ENCODE measurements at places on chromosomes 5 and 9. TPM values are rescaled to one million over a fixed set of nuclear protein-coding genes. Genes with fewer than 3 reads are reported as not detected.
A peak's percentile ranks its signal among the peaks of the same experiment; 100 is the strongest.

- H3K4me1 ChIP-seq: peaks cover 2% of the 10 kb centered on the region
- H3K27me3 ChIP-seq: no peaks in the 10 kb centered on the region
- no peak overlapping the region for H3K4me3 ChIP-seq
- no peak for DNase-seq
- no peaks in the 10 kb centered on the region for H3K36me3 ChIP-seq
Observed at GRCh38 chr5:72506158-72506549, 1.1 kb downstream of the ZNF366 start.

GRCh38 chr9:31103836-31104235 lies 1280.6 kb upstream of the ACO1 start:
- H3K27me3 ChIP-seq: no peaks in the 10 kb centered on the region
- no peak overlapping the region for H3K4me3 ChIP-seq
- no peak for DNase-seq
- no peaks in the 10 kb centered on the region for H3K4me1 ChIP-seq

GRCh38 chr9:16312962-16313546 lies 557.4 kb downstream of the BNC2 start:
- no peak overlapping the region for H3K4me3 ChIP-seq
- no peaks in the 10 kb centered on the region for H3K36me3 ChIP-seq
- no peaks in the 10 kb centered on the region for H3K27me3 ChIP-seq
- DNase-seq: no peak
- H3K27ac ChIP-seq: no peak overlapping the region

GRCh38 chr5:135587721-135588663 lies 9.2 kb upstream of the CXCL14 start:
- H3K27ac ChIP-seq: no peak overlapping the region
- no peak overlapping the region for H3K4me3 ChIP-seq
- no peaks in the 10 kb centered on the region for H3K27me3 ChIP-seq
- no peak for DNase-seq

GRCh38 chr5:168988699-168989098 lies 312.2 kb downstream of the SLIT3 start:
- H3K4me3 ChIP-seq: no peak overlapping the region
- H3K27ac ChIP-seq: no peak overlapping the region
- no peak for DNase-seq
- H3K36me3 ChIP-seq: no peaks in the 10 kb centered on the region
- no peaks in the 10 kb centered on the region for H3K4me1 ChIP-seq
- no peaks in the 10 kb centered on the region for H3K27me3 ChIP-seq

GRCh38 chr5:99033014-99033900 lies 104.5 kb upstream of the CHD1 start:
- H3K27me3 ChIP-seq: no peaks in the 10 kb centered on the region
- H3K4me1 ChIP-seq: peaks cover 6% of the 10 kb centered on the region
- H3K27ac ChIP-seq: peak overlapping the region; percentile 41
- peak overlapping the region; percentile 1 for H3K4me3 ChIP-seq

DNA sequence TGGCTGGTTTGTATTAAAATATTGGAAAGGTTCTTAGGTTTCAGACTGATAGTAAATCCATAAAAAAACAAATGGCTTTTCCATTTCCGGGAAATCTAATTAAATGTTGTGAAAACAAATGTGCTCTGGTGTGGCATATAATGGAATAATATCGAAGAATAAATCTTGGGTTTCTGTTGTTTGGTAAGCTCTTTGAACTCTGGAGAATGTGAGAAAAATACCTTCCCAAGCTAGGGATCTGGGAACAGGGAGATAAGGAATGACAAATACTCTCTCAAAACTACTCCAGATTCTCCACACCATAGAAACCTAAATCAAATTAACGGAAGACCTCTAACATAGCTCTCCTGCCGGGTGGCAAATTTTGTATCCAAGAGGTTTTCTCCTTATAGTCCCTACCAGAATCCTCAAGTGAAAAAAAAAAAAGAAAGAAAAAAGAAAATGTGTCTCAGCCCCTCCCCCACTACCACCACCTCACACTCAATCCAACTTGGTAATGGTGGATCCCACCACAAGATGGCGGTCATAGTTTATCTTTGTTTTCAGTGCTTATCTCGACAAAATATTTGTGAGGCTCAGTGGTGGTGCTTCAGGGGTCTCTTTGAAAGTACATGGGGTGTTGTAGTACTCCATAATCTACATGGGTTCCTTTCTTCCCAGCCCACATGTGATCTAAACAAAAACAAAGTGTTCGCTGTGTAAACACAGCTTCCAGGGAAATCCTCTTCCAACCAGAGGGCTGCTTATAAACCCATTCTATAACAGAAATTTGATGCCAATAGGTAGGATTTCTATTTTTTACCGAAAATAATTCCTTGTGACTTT lies 54.5 kb upstream of the FST start:
- no peaks in the 10 kb centered on the region for H3K36me3 ChIP-seq
- no peak overlapping the region for H3K4me3 ChIP-seq
- H3K27ac ChIP-seq: no peak overlapping the region
- H3K4me1 ChIP-seq: no peaks in the 10 kb centered on the region
- no peak for DNase-seq
- no peaks in the 10 kb centered on the region for H3K27me3 ChIP-seq

DNA sequence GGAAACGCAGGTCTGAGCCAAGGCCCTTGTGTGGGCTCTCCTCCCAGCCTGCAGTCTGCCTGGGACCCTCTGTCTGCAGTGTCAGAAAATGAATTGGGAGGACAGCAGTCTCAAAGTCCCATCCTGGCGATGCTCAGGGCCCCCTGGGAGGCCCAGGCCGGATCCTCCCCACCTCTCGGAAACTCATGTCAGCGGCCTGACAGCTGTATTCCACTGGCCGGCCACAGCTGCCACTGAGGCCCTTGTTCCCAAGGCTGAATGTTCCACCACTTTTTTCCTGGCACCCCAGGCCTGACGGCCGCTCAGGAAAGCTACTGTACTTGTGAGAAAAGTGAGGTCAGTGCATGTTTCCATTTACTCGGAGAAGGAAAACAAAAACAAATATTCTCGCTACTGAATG lies 180.0 kb downstream of the FGF18 start:
- H3K4me3 ChIP-seq: no peak overlapping the region
- H3K36me3 ChIP-seq: no peaks in the 10 kb centered on the region
- DNase-seq: no peak

GRCh38 chr9:138104251-138105122 lies 226.9 kb downstream of the CACNA1B start:
- no peaks in the 10 kb centered on the region for H3K27me3 ChIP-seq
- no peaks in the 10 kb centered on the region for H3K36me3 ChIP-seq
- DNase-seq: no peak
- H3K4me3 ChIP-seq: no peak overlapping the region
- H3K4me1 ChIP-seq: no peaks in the 10 kb centered on the region

DNA sequence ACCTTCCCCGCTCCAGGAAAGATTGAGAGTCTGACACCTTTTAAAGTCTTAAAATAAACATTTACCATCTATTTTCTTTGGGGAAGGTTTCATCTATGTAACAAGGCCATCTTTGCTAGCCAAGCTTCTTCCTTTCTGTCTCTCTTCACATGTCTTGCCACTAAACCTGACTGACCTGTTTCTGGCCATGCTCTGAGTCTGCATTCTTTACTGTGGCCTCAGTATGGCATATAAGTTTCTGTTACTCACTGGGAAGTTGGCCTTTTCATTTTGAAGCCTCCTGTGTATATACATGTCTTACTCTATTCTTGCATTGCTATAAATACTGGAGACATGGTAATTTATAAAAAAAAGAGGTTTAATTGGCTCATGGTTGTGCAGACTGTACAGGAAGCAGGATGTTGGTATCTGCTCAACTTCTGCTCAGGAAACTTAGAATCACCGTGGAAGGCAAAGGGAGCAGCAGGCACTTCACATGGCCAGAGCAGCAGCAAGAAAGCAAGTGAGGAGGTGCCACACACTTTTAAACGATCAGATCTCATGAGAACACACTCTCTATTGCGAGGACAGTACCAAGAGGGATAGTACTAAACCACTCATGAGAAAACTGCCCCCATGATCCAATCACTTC lies 48.1 kb downstream of the KCNV2 start:
- H3K36me3 ChIP-seq: no peaks in the 10 kb centered on the region
- no peak for DNase-seq
- no peaks in the 10 kb centered on the region for H3K27me3 ChIP-seq

- H3K27ac ChIP-seq: no peak overlapping the region
- no peak overlapping the region for H3K4me3 ChIP-seq
- H3K36me3 ChIP-seq: no peaks in the 10 kb centered on the region
- peaks cover 6% of the 10 kb centered on the region for H3K4me1 ChIP-seq
- no peak for DNase-seq
Observed at GRCh38 chr5:170316937-170317336, 19.4 kb upstream of the LCP2 start.

DNA sequence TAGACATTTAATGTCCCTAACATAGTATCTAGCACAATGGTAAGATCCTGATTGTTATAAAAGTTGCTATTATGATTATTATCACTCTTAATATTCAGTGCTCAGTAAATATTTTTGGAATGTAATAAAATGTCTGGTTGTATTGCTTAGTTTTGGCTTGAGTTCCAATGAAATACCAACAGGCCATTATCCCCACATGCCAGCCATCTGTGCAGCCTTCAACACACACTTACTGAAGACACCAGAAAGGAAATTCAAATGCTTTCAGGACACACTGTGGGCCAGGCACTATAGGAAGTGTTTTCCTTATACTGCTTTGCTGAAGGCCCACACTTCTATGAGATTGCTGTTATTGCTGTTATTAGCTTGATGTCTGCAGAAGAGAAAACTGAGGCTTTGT lies 157.5 kb downstream of the TRIM32 start:
- no peak for DNase-seq
- H3K27ac ChIP-seq: no peak overlapping the region
- H3K36me3 ChIP-seq: no peaks in the 10 kb centered on the region

GRCh38 chr5:174617285-174617684 lies 107.1 kb upstream of the MSX2 start:
- H3K27ac ChIP-seq: no peak overlapping the region
- no peak for DNase-seq
- no peak overlapping the region for H3K4me3 ChIP-seq

ABCA2 gene
- total RNA-seq: 5.8 TPM

GKAP1 gene
- total RNA-seq: 23.6 TPM
